Cardiac ventricle fibroblast (primary cell): ENCODE measurements at places on chromosomes 2 and 18. TPM values are rescaled to one million over a fixed set of nuclear protein-coding genes. Genes with fewer than 3 reads are reported as not detected.

Gene IL36G
- not detected in 2 replicates for total RNA-seq

Gene MBP
- 9.0 and 19.0 TPM in 2 replicates for total RNA-seq

Gene KHK
- total RNA-seq = 1.1 TPM in 1 of 2 replicates, not detected in the other

Gene SALL3
- 0.44 and 0.62 TPM in 2 replicates for total RNA-seq

Gene CDH20
- total RNA-seq = 0.29 and 0.94 TPM in 2 replicates

Gene IL1RL1
- total RNA-seq = 2.3 and 2.4 TPM in 2 replicates

Gene FN1
- total RNA-seq = 86,957 and 92,056 TPM in 2 replicates

Gene UGT1A10
- not detected in 2 replicates for total RNA-seq

Gene SMCHD1
- 20.3 and 29.5 TPM in 2 replicates for total RNA-seq

Gene C2orf66
- total RNA-seq = 0.20 and 0.56 TPM in 2 replicates

Gene NT5DC4
- 0.12 TPM in 1 of 2 replicates, not detected in the other for total RNA-seq

Gene POTEF
- total RNA-seq = not detected in 2 replicates
